ENCODE measurements at places on chromosomes 2 and 18.

- DNase-seq = no peak
These were observed 339.0 kb downstream of the SMAD2 start for GRCh38 chr18:47591429-47591828.

- DNase-seq = no peak
These were observed 97.6 kb upstream of the RMDN2 start for GRCh38 chr2:37827455-37827854.

- DNase-seq = no peak
These were observed 251.7 kb upstream of the PXDN start for GRCh38 chr2:1995987-1996386.

GRCh38 chr2:187469538-187469937, 21.5 kb upstream of the CALCRL start:
- no peak for DNase-seq

DNA sequence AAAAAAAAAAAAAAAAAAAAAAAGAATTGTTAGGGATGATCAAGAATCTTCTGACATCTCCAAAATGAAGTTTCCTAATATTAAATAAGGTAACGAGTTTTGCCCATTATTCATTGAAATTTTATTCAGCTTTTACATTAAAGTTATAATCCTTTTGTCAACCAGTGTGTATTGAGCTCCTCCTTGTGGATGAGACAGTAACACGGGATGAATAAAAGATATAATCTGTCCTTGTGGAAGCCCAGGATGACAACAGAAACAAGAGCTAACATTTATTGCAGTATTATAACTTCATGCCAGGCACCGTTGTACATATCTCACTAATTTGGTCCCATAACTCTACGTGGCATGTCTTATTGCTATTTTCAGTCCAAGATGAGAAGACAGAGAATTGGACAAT, 33.4 kb upstream of the SERPINB7 start:
- DNase-seq = no peak

DNA sequence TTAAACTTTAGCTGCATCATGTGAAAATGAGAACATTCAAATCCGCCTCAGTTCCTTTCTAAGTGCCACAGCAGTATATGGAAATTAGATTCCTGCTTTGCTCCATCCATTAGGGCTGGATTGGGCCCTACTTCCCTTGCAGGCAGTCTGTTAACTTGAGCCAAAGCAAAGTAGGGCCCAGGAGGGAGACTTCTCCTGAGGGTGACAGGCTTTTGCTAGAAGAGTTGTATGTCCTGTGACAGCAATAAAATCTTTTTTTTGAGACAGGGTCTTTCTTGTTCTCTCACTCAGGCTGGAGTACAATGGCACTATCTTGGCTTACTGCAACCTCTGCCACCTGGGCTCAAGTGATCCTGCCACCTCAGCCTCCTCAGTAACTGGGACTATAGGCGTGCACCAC, 28.1 kb downstream of the VIL1 start:
- no peak for DNase-seq

DNA sequence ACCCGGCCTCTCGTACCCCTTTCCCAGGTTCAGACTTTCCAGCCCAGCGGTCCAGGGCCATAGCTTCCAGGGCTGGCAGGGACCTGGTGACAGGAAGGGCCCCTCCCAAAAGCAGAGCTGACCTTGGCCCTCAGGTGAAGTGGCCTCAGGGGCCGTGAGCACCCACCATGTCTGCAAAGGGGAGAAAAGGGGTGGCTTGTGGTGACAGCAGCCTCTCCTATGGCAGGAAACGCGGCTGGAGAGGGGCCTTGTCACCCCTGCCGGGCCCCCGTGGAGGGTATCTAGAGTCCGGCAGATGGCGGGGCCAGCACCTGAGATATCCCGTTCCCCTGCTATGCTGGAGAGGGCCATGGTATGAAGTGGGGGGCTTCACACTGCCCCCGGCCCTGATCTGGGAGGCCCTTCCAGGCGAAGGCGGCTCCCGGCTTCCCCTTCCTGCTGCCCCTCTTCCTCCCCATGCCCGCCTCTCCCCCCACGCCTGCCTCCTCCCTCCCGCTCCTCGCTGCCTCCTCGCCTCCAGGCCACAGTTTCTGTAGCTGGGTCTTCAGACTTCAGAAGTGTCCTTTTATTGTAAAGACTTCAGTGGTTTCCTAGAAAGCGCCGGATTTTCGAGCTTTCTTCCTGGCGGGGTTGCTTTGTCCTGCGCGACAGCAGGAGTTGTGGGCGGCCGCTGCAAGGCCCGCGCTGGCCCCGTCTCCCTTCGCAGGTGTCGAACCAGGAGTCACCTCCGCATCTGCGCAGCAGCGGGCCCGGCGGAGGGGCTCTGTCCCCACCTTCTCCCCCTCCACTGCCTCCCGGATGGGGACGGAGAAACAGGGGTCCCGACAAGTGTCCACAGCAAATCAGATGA, 240.5 kb upstream of the MYT1L start:
- no peak for DNase-seq

GRCh38 chr2:143394062-143394461, 264.8 kb downstream of the ARHGAP15 start:
- no peak for DNase-seq

- no peak for DNase-seq
These were observed 286.1 kb upstream of the ID2 start for GRCh38 chr2:8395718-8396117.

DNA sequence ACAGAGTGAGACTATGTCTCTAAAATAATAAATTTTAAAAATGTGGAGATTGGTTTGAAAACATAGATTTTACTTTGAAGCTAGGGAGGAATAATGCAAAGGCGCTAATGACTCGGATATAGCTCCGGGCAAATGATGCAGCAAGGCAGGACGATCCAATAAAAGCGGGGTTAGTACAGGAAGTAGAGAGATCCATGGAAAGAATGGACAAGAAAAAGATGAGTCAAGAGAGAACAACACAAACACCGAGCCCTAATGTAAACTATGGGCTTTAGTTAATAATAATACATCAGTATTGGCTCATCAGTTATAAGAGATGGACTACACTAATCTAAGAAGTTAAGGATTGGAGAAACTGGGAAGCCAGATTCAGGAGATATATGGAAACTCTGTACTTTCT, 74.5 kb downstream of the QPCT start:
- DNase-seq = no peak

DNA sequence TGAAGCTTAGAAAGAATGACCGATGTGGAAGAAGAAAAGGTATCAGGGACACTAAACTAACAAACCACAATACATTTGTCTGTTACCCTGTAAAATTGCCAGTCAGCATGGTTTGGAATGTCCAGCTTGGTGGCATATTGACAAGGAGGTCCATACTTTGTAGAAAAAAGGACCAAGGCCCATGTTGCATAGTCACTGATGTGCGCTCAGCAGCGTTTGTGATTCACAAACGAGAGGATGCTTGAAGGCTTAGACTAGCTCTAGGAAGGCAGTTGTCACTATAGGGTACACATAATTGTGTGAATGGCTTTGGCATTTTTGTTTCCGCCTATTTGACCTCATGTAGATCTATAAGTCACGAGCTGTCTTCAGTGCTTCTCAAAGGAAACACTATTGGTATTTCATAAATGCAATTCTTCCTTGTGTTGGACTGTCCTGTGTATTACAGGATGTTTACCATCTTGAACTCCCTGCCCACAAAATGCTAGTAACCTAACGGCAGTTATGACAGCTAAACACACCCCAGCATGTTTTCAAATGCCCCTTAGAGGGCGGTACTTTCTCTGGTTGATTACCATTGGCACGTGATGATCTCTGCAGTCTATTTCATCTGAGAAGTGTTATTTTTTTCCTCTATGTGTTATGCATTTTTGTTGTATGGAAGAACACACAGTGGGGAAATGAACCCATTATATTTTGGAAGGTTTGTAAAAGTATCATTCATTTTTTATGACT, 304.2 kb downstream of the CYRIA start:
- DNase-seq = no peak

GRCh38 chr18:31061945-31062344, 19.4 kb upstream of the DSC3 start:
- no peak for DNase-seq

GRCh38 chr18:75211953-75212750, 1.6 kb downstream of the TSHZ1 start:
- DNase-seq = no peak

- no peak for DNase-seq
These were observed 216.9 kb upstream of the FSHR start for GRCh38 chr2:49371128-49371701.

DNA sequence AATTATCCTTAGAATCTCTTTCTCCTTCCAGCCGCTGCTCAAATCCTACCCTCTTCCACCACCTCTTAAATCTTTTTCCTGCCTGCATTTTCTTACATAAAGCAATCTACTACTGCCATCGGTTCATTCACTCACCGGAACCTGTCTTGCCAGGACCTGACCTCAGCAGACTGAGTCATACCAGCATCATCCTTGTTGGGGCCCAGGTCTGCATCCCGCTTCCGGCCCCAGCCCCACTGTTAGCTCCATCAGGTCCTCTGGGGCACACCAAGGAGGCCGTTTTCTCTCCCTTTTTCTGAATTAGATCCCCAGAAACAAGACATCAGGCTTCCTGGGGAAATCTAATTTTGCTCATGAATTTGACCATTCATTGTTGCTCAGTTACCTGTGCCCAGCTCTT, 42.7 kb upstream of the TGFA start:
- DNase-seq = no peak

- DNase-seq = no peak
These were observed 5.7 kb upstream of the TGIF1 start for GRCh38 chr18:3444296-3444695.

- DNase-seq = no peak
These were observed 383.3 kb upstream of the MYT1L start for GRCh38 chr2:2714408-2714807.
